Stimulated activated CD4-positive, alpha-beta T cell treated with anti-CD3 and anti-CD28 coated beads, Interleukin-2, amount 100 ng/mL, for 48 hours (primary cell): ENCODE measurements at places on chromosomes 1 and 21.

DNA sequence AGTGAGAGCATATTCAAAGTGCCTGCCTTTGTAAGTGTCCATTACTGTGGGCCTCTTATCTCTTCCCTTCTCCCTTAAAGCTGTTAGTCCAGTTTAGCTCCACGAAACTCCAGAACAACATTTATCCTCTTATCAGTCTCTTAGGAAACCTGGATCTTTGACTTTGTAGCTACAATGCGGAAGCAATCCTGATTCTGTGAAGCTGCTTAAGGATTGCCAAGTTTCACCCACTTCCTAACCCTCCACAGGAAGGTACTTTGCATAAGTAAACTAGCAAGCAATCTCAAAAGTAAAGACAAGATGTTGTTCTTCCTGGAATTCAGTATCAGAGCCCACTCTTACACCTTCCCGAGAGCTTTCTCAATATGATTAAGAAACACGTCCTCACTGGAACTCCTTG lies 164.9 kb upstream of the USP25 start:
- no peak for DNase-seq

- no peak for DNase-seq
These were observed 106.9 kb downstream of the ASH1L start for GRCh38 chr1:155455588-155456195.

DNA sequence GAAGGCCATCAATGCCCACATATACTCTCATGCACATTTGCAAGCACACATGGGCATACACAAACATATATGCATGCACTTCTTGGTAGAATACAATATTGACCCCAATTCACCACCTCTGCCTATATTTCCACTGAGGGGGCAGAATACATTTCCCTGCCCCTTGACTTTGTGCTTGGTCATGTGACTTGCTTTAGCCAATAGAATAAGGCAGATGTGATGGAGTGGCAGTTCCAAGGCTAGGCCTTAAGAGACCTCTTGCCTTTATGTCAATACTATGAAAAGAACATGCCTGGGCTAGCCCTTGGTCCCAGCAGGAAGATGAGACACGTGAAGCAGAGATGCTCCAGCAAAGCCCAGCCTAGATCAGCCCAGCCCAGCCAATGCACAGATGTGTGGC lies 66.0 kb upstream of the GRIK3 start:
- DNase-seq = no peak

DNA sequence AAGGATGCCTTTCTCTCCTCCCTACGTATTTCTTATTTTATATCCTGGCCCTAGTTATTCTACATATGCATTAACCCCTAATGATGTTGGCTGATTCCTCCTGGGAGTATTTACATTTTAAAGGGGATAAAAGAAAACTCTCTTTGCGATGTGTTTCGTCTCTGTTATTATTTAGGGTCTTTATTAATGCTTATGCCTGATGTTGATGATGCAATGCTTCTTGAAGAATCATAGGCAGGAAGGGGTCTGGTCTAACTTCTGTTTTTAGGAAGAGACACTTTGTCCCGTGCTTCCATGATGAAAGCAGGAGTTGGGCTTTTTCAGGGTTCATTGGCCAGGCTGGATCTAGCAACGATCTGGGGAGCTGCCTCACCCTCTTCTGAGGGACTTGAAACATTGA lies 761 bp upstream of the NPHS2 start:
- DNase-seq = no peak

DNA sequence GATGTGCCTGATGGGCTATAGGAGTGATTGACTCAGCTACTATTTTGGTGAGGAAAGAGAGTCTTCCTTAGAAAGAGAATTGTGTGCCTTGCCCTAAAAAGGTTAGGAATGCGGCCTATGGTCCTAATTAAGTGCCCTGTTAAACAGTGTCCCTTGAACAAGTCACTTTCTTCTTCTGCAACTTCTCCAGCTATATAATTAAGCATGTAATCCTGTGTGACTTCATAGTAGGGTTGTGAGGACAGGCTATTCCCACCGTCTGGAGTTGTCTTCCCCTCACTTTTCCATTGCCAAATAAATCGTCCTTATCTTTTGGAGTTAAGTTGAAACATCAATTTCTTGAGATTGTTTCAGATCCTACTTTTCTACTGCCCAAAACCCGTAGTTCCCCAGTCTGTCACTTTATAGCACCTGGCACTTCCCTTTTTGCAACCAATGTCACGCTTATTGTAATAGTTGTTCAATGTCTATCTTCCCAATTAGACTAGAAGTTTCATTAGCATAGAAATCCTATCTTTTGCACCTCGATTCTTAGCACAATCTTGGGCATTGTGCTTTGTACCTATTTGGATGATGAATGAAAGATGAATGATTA lies 27.6 kb upstream of the SLC16A1 start:
- DNase-seq = no peak

DNA sequence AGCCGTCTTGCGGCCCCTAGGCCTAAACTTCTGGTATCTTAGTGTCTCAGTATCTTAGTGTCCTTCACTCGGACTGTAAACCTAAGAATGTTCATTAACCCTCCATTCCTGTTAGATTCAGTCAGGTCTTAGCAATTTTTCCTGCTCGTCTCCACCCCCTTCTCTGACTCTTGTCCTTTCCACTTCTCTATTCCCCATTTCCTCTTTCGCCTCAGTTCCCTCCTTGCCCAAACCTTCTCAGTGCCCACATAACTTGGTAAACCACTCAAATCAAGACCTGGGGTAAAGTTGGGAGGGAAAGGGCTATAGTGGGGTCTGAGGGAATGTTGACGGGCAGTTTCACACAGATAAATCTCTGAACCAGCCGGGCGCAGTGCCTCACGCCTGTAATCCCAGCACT lies 726 bp upstream of the FCER1G start:
- DNase-seq = no peak

DNA sequence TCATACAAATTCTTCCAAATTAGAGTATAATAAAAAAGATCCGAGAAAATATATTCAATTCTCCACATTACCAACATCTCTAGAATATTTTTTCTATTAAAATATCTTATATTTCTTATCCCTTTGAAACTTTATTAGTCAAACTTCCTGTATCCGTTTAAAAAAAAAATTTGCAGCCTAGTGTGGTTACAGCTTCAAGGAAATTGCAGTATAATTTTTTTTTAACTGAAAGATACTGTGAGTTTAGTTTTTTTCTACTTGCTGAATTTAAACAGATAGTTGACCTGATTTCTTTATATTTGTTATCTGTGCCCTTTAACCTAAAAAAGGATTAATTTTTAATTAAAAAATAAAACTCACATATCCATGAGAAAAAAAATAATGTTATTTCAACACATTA lies 1.5 kb downstream of the RGS18 start:
- no peak for DNase-seq

DNA sequence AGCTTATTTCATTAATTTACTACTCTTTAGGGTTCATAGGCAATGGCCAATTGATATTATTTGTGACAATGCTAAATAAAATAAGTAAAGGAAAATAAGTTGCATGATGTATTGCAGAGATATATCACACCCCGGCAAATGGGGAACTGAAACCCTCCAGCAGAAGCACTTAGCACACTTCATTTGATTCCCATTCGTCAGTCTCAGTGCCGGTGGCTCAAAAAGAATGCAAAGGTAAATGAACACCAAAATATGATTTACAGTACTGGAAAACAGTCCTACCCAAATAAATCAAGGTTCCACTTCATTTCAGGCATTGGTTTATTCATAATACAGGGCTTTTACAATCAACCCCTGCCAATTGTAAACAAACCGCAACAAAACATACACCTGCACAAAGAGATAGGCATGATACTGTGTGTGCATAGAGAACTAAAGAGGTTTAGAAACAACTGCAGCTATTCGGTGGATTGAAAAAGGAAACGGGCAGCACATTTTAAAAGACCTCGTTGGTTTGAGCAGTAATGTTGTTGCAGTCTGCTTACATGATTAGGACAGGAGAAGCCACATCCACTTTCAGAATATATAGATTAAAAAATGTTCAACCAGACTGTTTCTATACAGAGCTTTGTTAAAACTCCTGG lies 1019.2 kb downstream of the TTLL7 start:
- no peak for DNase-seq

- no peak for DNase-seq
These were observed 38.5 kb downstream of the IGFN1 start for GRCh38 chr1:201229095-201229494.

GRCh38 chr1:10914056-10914455 lies 98.4 kb upstream of the TARDBP start:
- DNase-seq = no peak

- no peak for DNase-seq
These were observed 63.5 kb downstream of the MAP3K7CL start for GRCh38 chr21:29193901-29194300.

DNA sequence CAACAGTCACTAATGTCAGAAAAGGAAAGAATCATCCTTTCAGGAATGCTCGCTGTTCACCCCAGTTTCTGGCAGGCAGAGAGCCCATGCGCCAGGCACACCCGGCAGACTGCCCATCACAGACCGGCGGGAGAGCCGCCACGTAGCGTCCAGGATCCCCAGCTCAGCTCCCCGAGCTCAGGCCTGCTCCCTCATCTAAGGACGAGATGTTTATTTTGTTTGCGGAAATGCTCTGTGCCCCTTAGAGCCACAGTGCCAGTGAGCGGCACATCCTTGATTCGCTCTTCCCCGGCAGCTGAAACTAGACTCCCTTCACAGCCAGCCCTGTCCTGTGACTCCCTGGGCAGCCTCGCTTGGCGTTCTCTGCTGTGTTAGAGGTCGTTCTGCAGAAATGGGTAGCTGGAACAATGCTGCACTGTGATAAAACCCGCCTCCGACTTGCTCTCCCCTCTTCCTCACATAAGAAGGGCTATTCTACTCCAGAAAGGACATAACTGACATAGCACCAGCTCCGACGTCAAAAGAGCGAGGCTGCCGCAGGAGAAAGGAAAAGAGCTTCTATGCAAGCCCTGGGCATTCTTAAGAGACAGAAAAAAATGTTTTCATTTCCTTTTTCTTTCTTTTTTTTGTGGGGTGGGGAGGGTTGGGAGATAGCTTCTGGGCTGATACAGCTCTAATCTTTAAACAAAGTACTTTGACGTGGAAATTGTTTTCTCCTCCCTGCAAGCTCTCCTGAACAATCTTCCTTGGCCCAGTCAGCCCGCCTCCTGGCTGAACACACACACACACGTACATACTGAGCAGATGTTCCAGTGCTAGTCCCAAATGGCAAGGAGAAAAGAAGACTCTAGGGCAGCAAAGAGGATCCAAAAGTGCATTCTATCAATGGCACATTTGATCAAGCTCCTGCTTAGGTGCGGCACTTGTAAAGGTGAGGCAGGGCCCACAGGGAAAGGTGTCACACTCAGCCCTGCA lies 37.2 kb downstream of the MRAP start:
- no peak for DNase-seq

DNA sequence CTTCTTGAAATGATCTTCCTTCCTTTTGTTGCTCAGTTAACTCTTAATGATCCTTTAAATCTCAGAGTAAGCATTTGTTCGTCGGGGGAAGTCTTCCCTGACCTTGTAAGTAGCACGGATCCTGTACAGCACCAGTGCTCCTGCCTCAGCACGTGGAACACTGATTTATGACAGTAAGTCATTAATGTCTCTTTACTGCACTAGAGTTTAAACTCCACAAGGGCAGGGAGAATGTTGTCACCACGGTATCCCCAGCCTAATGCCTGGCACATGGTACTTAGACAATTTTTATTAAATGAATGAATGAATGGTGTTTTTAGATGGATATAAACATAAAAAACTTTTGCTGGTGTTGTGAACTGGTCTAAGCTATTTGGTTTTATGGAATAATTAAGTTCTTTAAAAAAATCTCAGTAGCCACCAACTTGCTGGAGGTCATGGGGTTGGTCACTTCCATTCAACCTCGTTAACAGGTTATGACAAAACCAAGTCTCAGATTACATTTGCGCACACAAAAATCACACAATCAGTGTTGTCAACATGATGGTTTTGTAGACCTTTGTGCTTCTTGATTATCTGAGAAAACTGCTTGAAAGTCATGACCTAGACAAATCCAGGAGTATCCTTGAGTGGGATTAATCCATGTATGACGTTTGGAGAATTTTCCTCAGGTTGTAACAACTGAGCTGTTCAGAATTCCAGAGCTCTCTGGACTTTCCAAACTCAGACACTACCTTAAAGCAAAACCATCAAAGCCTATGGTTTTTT lies 326.9 kb downstream of the DUSP10 start:
- no peak for DNase-seq

DNA sequence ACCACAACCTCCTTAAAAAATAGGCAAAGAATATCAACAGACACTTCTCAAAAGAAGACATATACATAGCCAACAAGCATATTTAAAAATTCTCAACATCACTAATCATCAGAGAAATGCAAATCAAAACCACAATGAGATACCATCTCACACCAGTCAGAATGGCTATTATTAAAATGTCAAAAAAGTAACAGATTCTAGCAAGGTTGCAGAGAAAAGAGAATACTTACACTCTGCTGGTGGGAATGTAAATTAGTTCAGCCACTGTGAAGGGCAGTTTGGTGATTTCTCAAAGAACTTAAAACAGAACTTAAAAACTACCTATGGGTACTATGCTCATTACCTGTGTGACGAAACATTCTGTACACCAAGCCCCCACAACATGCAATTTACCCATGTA lies 20.7 kb downstream of the CD1B start:
- no peak for DNase-seq

DNA sequence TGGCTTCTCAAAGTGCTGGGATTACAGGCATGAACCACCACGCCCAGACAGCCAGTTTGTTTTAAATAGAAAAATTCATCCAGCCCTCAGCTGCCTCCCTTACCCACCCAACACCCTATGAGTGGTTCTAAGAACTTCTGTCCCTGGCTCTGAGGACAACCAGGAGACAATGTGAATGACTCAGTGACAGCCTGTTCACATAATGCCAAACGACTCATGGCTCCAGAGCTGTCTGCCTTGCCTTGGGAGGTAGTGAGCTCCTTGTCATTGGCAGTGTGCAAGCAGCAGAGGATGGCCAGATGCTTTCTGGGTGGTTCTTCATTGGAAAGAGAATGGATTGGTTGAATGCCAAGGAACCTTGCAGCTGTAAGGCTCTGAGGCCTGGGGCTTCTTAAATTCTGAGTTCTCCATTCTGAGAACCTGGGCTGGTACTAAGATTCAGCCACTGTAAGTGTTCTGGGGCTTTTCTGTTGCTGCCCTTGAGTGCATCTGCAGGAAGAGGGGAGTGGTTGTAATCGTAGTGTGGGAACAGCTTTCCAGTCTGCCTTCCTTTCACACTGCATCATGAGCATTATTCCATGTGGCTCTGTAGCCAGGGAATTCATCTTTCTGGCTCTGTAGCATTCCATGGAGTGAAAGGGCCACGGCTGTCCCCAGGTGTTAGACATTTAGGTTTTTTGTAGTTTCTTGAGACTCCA lies 5.8 kb downstream of the SERINC2 start:
- DNase-seq = no peak

DNA sequence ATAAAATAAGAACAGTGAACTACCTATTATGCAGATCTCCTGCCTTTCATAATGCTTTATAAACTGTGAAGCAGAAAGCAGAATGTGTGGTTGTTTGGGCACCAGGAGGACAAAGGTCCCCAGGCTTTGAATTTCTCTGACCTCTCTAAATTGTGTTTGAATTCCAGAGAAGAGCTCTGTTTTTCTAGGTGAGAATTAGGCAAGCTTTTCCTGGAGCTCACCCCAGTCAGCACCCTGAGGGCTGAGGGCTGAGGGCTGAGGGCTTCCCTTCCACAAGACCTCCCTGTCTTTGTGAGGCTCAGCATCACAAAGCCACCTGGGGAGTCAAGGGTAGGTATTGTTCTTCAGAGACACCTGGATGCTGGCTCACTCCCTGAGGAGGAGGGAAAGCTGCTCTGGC lies 45.5 kb upstream of the LRIG2 start:
- no peak for DNase-seq

- DNase-seq = no peak
These were observed 13.1 kb downstream of the UTP11 start for GRCh38 chr1:38025664-38026063.
